ENCODE measurements at places on chromosomes 6 and 20. TPM values are rescaled to one million over a fixed set of nuclear protein-coding genes. Genes with fewer than 3 reads are reported as not detected.

The HLA-DQB1 gene
- not detected for total RNA-seq

The MUC22 gene
- not detected for total RNA-seq

The SLC22A2 gene
- total RNA-seq = not detected

The EDN1 gene
- 2.8 TPM for total RNA-seq

The SMAP1 gene
- 21.0 TPM for total RNA-seq

The TNFRSF6B gene
- 6.2 TPM for total RNA-seq

The GPR6 gene
- total RNA-seq = not detected
